ENCODE measurements at places on chromosomes 6 and 20.

GRCh38 chr20:43355610-43356009 is 102.1 kb upstream of the SRSF6 start:
- DNase-seq = no peak

GRCh38 chr6:159098636-159099106 is 53.9 kb upstream of the TAGAP start:
- DNase-seq = peak; percentile 64

DNA sequence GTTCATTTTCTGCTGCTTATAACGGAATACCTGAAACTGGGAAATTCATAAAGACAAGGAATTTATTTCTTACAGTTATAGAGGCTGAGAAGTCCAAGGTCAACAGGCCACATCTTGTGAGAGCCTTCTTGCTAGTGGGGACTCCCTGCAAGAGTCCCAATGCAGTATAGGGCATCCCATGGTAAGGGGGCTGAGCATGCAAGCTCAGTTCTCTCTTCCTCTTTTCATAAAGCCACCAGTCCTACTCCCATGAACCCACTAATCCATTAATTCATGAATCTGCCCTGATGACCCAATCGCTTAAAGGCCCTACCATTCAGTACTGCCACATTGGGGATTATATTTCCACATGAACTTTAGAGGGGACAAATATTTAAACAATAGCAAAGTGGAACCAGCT is 26.5 kb downstream of the CYB5R4 start:
- DNase-seq = no peak

GRCh38 chr6:79307321-79308036 is 73.0 kb upstream of the HMGN3 start:
- no peak for DNase-seq

DNA sequence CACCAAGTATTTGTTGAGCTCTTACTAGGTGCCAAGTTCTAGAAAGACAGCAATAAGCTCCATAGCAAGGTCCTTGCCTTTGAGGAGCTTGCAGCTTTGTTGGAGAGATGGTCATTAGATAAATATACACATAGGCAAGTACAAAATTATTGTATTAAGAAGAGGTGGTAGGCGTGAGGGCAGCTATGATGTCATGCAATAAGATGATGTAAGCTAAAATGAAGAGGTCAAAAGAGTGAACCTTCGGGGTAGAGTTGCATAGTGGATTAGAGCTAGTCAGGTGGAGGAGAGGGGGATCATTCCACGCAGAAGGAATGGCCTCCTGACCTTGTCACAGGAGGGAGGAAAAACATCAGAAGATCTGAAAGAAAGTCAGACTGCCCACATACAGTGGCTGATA is 141.9 kb upstream of the PCSK2 start:
- DNase-seq = no peak

- no peak for DNase-seq
These were observed 99.1 kb upstream of the ISM1 start for GRCh38 chr20:13121840-13122515.

- DNase-seq = no peak
These were observed 1.9 kb downstream of the KLHL32 start for GRCh38 chr6:96926425-96926824.

GRCh38 chr20:35237486-35237885 is 11.0 kb downstream of the MMP24 start:
- no peak for DNase-seq

DNA sequence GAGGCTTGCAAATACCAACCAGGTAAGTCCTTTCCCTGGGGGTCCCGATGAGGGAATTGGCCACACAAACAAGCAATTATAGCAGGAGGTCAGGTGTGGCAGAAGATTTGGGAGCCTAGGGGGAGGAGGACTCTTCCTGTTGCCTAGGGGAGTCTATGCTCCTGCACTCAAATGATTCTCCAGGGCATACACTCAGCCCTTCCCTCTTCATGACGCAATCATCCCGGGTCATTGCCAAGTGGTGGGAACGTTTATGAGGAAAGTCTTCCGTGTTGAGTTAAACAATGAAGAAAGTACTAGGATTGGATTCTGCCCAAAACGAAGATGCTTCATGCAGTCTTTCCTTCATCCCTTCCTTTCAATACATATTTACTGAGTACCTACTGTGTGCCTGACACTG is 186.5 kb upstream of the TSHZ2 start:
- no peak for DNase-seq

DNA sequence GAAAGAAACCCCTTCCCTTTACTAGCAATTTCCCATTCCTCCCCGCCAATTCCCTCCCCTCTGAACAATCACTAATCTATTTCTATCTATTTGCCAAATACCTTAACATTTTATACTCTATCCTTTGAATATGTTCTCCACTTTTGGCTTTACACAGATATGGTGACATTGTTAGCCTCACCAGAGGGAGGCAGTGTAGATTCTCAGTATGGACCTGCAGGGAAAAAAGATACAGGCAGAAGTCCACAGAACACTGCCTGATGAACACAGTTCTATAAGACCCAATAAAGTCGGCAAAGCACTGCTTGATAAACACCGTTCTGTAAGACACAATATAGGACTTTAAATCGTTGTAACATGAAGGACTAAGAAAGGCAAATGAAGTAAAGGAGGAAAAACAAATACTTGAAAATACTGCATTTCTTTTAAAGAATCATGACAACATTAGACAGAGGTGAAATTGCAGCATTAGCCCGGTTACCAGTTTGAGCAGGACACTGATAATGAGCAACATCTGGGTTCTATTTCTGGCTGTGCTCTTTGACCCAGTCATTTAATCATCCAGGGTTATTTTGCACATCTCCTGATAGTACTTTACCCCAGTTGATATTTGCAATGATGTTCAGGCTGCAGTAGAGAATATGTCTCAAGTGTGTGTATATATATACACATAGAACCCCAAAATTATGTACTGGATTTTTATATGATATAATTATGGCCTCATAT is 296.8 kb downstream of the UTRN start:
- peak; percentile 31 for DNase-seq

GRCh38 chr6:168937054-168937453 is 316.6 kb downstream of the THBS2 start:
- DNase-seq = no peak

GRCh38 chr20:25285091-25285647 is 37.3 kb downstream of the PYGB start:
- no peak for DNase-seq

- DNase-seq = no peak
These were observed 144.1 kb downstream of the SMAP1 start for GRCh38 chr6:70811788-70812187.

GRCh38 chr6:73521351-73521985 is 636 bp upstream of the EEF1A1 start:
- DNase-seq = no peak

DNA sequence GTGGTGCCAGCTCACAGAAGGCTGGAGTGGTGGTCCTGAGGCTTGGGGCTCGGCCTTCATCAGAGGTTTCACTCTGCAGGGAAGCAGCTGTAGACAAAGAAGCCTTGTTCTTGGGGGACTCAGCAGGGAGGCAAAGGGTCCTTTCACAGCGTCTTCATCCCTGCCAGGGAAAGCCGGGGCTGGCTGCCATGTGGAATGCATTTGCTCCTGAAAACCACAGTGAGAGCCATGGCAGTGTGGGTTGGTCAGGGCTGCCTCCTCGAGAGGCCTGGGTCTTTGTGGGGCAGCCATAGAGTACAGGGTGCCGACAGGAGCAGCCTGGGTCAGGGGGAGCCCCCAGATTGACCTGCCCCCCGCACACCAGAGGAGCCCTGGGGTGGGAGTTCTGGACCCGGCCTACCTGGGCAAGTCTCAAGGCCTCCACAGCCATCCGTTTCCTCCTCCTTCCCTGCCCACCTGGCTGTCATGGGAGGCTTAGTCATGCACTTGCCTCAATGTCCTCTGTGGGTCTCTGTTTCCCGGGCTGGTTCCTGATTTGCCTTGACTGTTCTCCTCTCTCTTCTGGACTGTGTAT is 144.0 kb downstream of the CDC5L start:
- no peak for DNase-seq

- no peak for DNase-seq
These were observed 522.6 kb downstream of the QKI start for GRCh38 chr6:163937071-163937470.

- no peak for DNase-seq
These were observed 216.5 kb downstream of the PTPRK start for GRCh38 chr6:128303870-128304269.

DNA sequence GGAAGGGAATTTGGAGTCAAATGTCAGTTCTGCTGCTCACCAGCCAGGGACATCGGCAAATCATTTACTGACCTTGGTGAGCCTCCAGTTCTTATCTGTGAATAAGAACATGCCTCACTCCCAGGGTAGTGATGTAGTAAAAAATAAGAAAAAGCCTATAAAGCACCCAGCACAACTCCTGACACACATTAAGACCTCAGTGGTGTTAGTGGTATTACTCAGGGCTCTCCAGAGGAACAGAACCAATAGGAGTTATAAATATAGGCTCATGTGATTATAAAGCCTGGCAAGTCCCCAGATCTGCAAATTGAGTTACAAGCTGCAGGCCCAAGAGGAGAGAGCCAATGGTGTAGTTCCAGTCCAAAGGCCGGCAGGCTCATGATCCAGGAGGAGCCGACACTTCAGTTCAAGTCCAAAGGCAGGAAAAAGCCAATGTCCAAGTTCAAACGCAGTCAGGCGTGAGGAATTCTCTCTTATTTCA is 71.3 kb upstream of the EYA2 start:
- no peak for DNase-seq

DNA sequence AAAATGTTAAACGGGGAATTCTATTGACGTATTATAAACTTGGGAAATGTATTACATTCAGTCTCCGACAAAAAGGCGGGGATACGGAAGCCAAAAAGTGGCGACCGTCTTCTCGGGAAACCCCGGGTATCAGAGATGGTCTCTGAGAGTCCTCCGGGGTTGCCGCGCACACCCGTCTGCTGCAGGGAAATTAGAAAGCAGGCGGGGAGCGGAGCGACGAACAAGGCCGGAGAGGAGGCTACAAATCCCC is 1.5 kb downstream of the SALL4 start:
- DNase-seq = no peak

GRCh38 chr6:125748406-125749172 is 843 bp upstream of the HEY2 start:
- DNase-seq = no peak

DNA sequence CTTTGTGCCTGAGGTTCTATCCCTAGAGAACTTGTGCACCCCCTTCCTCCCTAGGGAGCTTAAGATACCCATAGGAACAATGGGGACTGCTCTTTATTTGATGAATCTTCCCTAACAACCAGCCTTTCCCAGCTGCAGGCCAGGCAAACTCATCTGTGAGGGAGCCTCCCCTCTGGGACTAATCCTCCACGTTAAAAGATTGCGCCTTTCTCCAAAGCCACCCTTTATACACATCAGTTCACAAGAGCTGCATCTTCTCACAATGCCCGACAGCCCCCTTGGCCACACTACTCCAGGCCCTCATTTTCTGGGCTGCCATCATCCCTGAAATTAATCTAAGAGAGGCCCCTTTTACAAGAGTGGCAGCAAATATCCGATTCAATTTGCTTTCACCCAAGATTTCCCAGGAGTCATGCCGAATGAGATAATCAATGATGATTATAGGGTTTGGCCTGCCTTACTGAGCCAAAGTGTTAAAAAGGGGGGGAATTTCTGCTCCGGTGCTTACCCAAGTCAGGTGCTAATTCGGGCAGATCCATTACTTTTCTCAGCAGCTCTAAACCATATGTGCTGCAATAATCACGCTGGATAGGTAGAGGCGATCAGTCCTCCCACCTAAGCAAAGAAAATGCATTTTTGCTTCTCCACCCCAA is 336.5 kb downstream of the KIF16B start:
- DNase-seq = no peak

DNA sequence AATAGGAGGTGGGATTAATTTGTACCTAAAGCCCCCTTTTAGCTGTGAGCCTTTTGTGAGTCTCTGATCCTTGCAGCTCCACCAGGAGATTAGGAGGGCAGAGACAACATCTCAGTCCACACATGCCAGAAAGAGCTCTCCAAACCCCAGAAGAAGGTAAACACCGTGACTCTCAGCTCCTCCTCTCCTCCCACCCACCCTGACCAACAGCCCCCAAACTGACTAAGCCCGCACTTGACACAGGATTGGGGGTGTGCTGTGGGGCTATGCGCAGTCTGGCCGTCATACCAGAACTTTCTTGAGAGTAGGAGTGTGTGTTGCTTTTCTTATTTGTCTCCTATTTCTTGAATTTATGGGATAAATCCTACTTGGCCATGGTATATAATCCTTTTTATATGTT is 164.7 kb upstream of the SNX9 start:
- no peak for DNase-seq

- no peak for DNase-seq
These were observed 27.4 kb downstream of the COL11A2 start for GRCh38 chr6:33164665-33165373.

- DNase-seq = no peak
These were observed 363.2 kb upstream of the FLRT3 start for GRCh38 chr20:14700639-14700960.

- no peak for DNase-seq
These were observed 228.0 kb upstream of the SYNDIG1 start for GRCh38 chr20:24241466-24241865.

DNA sequence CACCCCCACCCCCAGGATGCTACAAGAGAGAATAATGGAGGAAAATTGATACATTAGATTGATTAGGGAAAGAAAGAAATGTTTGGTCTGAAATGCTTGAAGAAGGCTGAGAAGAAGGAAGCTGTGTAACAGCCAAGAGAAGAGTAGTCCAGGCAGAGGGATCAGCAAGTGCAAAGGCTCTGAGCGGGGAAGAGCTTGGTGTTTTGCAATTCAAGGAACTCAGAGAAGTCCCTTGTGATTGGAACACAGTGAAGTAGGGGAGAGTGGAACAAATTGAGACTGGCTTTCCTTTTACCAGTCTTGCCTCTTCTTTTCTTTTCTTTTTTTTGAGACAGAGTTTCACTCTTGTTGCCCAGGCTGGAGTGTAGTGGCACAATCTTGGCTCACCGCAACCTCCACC is 76.6 kb upstream of the CHD6 start:
- no peak for DNase-seq

DNA sequence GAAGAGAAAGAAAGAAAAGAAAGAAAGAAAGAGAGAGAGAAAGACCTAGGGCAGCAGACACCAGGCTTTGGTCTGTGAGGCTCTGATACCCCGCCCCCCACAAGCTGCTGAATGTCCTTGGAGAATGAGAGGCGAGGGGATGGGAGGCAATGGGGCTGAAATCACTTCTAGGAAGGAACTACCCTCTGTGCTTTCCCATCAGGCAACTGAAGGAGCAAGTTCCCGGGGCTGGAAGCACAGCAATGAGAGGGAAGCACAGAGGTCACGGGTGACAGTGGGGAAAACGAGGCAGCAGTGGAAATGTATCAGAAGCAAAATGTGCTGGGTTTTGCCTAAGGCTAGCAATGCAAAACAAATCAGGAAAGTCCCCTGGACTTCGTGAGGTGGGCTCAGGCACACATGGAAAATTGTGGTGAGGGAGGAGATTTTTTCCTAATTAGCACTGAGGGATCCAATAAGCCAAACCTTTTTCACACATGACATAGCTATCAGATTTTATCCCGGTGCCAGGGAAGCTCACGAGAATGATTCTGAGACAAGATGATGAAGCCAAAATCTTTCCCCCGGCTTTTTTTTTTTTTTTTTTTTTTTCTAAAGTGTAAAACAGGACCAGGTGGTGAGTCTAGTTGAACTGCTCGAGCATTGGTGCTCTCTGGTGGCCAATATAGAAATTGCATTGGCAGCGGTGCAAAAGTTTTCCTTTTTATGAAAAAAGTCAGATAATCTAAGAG is 16.8 kb upstream of the ARFGEF2 start:
- DNase-seq = peak; percentile 79

All from OCI-LY7 (cell line).